SHP77 (cell line): ENCODE measurements at places on chromosomes 3 and 15.

GRCh38 chr15:48930735-48931134 is 33.0 kb downstream of the SHC4 start:
- DNase-seq = no peak

DNA sequence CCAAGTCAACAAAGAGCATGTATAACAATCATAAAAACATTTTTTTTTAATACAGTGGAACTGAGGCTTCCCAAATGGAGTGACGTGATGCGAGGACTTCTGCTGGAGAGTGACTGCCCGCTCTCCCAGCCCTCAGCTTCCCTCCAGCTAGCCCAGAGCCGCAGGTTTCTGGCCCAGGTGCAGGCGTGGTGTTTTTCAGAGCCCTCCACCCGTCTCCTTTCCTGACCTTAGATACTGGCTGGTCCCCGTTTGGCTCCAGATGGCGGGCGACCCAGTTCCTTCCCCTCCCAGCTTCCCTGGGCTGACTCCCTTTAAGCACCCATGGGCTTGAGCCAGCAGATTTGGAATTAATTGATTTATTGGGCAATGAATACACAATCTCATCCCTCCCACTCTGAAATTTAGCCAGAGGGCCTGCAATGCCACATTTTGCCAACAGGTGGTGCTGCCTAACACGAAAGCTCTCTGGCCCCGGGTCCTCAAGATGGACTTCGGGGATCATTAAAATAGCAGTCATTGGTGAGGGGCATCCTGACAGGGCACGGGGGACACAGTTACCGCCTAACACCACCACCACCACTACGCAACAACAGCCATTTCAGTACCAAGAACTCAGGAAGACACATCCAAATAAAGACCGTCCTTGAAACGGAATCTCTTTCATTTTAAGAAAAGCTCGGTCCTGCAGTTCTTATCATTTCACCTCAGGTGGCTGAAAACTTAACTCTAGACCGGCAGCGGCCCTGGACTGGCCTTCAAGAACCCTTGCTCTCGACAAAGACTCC is 47.5 kb upstream of the MUC4 start:
- no peak for DNase-seq

DNA sequence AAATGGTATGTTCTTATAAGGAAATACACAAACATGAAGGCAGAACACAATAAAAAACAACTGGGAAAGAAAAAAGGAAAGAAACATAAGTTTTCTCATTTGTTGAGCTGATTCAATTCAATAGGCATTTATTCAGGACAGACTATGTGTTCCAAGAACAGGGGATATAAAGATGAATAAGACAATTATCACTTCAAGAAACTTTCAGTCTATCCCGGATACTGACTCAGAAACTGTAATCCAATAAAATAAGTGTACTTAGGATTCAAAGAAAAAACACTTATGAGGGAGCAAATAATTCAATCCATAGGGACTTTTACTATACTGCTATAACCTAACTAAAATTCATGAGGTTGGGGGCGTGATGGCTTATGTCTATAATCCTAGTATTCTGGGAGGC is 3.5 kb upstream of the POPDC2 start:
- DNase-seq = no peak

DNA sequence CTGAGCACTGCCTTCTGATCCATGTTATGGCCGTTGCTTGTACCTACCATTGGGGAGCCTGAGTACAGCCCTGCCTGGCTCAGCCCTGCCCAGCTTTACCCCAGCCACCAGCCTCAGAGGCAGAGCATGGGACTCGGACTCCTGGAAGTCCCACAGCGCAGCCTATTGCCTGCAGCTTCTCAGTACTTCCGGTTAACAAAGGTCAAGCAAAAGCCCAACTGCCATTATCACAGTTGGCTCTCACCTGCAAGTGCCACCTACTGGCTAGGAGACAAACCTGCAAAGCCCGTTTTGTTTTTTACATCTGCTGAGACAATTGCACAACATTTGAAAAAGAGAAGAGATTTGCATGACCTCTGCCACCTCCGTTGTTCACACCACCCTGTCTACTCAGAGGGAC is 1081.7 kb downstream of the NAALADL2 start:
- DNase-seq = peak; percentile 5

GRCh38 chr15:66390678-66391077 is 4.0 kb downstream of the MAP2K1 start:
- no peak for DNase-seq

DNA sequence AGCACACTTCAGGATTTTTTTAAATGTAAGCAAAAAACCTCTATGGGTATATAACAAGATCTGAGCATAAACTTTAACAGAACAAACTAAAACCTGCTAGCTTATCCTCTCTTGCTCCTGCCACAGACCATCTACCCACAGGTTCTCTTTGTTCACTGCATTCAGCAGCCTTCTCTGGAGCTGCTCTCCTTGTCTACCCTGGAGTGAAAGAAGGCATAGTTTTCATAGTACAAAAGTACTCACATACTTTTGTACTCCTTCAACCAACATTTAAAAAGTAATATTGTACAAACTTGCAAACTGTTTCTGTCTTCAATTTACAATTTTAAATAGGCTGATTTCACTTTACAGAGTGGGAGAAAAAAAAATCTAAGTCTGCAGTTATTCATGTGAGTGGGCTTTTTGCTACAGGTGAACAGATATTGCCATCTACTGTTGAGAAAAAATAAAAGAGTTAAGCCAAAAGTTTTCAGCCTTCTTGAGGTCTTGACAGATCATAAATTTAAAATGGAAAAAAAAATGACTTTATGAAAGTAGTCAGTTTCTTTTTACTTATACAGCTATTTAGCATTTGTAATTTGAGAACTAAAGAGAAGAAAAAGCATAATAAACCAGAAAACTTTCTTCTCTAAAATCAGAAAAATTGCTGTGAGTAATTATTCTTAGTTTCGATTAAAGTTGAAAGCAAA is 20.4 kb downstream of the TERC start:
- no peak for DNase-seq

- DNase-seq = peak; percentile 37
Measured at GRCh38 chr3:73746623-73747022, 121.9 kb upstream of the PDZRN3 start.

- DNase-seq = no peak
Measured at GRCh38 chr15:31297575-31298456, 28.8 kb upstream of the KLF13 start.

GRCh38 chr15:74895830-74896229 is 6.0 kb downstream of the MPI start:
- DNase-seq = no peak

GRCh38 chr3:187714404-187714979 is 12.1 kb upstream of the RTP2 start:
- DNase-seq = peak; percentile 54

- DNase-seq = no peak
Measured at GRCh38 chr3:190076136-190076535, 44.6 kb downstream of the P3H2 start.

GRCh38 chr3:10950476-10951294 is 41.9 kb upstream of the SLC6A1 start:
- no peak for DNase-seq

GRCh38 chr15:68979816-68980215 is 34.7 kb upstream of the NOX5 start:
- no peak for DNase-seq

GRCh38 chr3:10194328-10195071 is 29.8 kb downstream of the IRAK2 start:
- DNase-seq = peak; percentile 38

DNA sequence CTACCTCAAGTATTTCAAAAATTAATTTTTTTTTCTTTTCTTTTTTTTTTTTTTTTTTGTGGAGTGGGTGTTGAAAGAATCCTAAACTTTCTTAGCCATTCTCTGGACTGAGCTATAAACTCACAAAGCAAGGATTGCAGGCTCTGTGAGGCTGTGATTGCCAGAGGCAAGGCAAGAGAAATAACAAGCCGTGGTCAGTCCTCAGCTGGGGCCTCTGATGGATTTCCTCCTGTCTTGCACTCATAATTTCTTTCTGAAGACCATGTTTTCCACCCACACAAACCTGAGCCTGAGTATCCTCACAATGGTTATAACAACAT is 1.3 kb downstream of the CX3CR1 start:
- no peak for DNase-seq

GRCh38 chr3:120907659-120908029 is 361 bp upstream of the STXBP5L start:
- peak; percentile 99 for DNase-seq

DNA sequence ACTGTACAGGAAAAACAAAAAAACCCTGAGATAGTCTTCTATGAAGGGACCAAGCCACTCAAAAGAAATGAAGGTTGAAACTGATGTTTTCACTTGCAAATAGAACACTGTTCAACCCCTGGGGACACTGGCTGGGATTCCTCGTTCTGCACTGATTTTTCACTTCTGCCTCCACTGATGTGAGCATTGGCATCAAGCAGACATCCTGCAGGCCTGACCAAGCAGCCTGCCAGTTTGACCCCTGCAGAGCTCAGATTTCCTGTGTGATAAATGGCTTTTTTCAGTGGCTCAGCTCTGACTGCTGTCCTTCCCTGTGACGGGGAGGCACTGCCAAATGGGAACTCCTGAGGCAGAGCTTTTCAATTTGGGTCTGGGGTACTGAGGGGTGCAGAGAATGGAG is 50.0 kb downstream of the RASGRP1 start:
- DNase-seq = no peak

DNA sequence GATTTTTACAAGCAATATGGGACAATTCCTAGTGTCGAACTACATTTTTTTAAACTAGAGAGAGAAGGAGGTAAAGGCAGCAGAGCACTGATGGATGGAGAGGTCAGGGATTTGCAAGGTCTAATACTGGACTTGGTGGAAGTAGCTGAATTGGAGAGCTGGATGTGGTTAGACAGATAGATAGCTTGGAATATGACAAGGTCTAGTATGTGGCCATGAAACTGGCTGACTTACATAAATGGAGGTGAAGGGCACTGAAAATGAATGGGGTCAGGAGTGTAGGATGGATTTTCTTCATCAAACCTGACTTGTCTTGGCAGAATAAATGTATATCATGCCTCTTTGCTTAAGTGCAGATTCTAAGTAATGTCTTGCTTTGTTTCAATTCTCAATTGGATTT is 10.1 kb upstream of the RTP4 start:
- DNase-seq = no peak

GRCh38 chr3:21795921-21796320 is 44.9 kb upstream of the ZNF385D start:
- DNase-seq = no peak

- no peak for DNase-seq
Measured at GRCh38 chr3:20480786-20481365, 294.9 kb upstream of the SGO1 start.

DNA sequence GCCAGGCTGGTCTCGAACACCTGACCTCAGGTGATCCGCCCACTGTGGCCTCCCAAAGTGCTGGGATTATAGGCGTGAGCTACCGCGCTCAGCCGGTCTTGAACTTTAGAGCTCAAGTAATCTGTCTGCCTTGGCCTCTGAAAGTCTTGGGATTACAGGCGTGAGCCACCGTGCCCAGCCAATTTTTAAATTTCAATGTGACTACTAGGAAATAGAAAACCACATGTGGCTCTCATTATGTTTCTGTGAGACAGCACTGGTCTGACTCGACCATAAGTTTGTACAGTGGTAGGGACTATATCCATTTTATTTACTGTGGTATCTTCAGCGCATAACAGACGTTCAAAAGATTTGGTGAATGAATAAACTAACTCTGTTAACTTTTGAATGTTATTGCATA is 9.1 kb downstream of the ZFAND6 start:
- no peak for DNase-seq

DNA sequence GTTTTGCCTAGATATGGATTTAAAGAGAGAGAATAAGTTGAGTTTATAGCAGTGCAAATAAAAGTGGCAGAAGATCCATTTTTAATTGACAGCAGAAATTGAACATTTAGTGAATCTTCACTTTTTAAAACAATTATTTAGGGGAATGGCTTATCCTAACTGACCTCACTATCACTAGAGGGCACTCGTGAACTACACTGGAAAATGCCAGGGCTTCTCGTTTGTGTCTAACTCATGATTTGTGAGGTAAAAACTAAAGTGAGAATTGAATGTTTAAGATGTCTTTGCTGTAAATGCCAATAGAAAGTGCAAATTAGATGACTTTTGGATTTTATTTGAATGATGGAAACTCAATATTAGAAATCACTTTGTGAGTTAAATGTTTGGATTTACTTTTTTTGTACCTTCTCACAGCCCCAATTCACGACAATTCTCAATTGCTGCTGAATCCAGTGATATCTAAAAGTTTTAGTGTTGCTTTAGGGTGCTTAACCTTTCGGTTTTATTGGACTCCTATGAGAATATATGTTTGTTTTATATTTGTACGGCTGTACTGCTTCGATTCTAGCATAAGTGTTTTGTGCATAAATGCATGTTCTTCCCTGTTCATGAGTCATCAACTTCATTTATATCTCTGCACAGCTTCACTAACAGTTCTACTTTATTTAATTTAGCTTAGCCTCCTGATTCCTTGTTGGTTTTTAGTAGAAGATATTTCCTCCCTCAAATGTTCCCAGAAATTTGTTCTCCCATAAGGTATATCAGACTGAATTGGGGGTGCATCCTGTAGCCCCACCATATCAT is 462.1 kb downstream of the MFSD1 start:
- peak; percentile 18 for DNase-seq

- no peak for DNase-seq
Measured at GRCh38 chr3:167785790-167786189, 50.3 kb downstream of the SERPINI1 start.

DNA sequence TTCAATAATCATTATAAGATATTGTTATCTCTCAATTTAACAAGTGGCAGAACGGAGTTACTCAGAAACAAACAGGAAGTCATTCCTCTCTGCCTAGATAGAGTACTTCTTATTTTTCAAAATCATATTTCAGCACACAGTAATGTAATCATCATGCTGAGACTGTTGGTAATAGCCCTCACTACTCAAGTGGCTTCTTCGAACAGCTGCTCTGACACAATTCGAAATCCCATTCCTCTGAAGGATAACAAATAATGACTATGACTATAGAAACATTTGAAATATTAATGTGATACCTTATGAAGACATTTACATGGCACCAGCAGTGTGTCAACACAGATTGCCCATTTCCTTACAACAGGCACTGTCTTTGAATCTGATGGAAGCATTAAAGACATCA is 1249.8 kb downstream of the NSUN3 start:
- DNase-seq = peak; percentile 10

DNA sequence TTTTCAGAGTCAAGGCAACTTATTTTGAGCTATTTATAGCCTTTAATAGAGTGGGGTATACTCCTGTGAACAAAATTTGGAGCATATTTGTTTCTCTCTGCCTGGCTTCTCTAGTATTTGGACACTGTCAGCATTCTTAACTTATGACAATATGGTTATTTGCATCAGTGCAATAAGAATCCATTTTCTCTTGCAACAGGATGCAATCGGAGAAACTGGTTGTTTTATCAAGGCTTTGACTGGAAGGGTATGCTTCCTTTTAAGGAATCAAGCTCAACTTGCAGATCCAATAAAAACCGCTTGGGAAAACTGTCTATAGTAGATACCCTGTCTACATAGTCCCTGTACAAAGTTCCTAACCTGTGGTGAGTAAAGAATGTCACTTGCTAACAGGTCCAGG is 106.7 kb downstream of the DPH6 start:
- DNase-seq = no peak

GRCh38 chr15:69826819-69827175 is 270.9 kb downstream of the TLE3 start:
- DNase-seq = no peak

GRCh38 chr3:28151608-28152228 is 89.7 kb upstream of the CMC1 start:
- DNase-seq = no peak

- no peak for DNase-seq
Measured at GRCh38 chr15:28942571-28942970, 56.8 kb downstream of the APBA2 start.
